ENCODE measurements at places on chromosomes 7 and 10.

- DNase-seq, result no peak
These were observed 50.0 kb downstream of the CFAP58 start for GRCh38 chr10:104403636-104404035.

- DNase-seq, result peak; percentile 51
These were observed 127.9 kb upstream of the PRSS58 start for GRCh38 chr7:142385491-142386340.

- DNase-seq, result no peak
These were observed 22.7 kb upstream of the NKX6-2 start for GRCh38 chr10:132808383-132809231.

DNA sequence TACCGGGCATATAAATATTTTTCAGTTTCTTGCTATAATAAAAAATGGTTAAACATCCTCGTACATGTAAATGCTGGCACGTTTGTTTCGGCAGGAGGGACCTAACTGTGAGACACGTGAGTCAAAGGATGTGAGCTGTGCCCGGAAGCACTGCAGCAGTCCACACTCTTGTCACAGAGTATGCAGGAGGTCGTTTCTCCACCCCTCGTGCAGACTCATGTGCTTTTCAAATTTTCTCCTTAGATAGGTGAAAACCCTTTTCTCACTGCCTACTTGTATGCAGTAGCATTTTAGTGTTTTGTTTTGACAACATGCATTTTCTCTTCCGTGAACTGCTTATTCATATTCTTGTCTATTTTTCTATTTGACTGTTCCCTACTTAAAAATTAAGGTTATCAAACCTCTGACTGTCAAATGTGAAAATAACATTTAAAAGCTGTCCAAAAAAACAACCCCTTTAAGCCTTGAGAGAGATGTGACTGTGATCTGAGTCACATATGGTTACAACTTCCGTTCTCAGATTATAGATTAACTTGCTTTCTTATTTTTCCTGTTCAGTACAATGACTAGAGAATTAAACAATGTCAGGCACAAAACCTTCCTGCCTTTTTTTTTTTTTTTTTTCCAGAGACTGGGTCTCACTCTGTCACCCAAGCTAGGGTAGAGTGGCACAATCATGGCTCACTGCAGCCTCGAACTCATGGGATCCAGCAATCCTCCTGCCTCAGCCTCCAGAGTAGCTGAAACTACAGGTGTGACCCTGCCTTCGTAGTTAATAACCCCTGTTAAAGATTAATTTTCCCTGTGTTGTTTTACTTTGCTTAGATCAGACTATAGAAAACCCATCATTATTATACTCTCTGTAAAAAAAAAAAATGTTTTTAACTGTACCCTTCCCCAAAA lies 45.1 kb downstream of the DPY19L1 start:
- DNase-seq, result peak; percentile 13

GRCh38 chr10:78516236-78516635 lies 482.6 kb downstream of the RPS24 start:
- no peak for DNase-seq

GRCh38 chr7:50660040-50660829 lies 95.0 kb upstream of the DDC start:
- DNase-seq, result no peak

DNA sequence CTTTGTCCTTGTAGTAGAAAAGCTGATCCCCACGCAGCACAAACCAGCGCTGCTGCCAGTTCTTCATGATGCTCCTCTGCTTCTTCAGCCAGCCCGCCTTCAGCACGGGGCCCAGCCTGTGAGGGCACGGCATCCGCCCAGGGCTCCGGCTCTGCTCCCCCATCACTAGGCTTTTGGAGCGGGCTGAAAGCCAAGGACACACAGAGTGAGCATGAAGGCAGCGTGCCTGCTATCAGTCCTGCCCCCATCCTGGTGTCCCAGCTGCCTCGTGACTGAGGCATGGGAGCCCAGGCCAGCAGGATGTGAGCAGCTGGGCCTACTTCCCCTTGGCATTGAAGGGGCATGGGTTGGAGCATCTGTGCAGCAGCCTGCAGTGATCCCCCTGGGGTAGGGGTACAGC lies 21.9 kb downstream of the ARHGAP22 start:
- DNase-seq, result no peak

DNA sequence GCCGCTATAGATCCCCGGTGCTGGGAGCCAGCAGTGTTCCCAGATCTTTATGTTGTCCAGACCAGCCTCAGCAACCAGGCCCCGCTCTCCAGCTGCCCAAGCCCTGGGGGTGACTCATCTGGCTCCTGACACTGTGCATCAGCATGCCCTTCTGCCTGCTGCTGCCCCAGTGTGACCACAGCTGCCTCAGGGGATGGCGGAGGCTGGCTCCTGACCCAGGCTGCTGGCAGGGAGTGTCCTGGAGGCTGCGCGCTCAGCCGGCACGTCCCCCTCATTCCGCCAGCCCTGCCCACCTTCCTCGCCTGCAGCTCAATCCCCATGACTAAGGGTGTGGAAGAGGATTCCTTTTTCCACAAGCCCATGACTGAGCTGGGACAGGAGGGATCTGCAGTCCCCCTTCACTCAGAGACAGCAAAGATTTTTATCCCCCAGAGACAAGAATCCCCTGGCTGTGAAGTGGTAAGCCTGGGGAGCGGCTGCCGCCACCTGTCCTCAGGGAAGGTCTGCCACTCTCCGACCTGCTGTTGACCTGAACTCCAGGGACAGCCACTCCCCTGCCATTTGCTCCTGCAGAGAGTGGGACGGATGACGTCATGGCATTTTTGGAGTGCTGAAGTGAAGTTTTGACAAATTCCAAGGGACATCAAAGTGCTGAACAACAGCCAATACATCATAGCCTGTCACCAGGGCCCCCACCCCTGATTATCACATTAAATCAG lies 182.8 kb upstream of the BMPER start:
- peak; percentile 81 for DNase-seq
